Thoracic aorta (tissue), 2 donors: ENCODE measurements at places on chromosomes 11 and 22. TPM values are rescaled to one million over a fixed set of nuclear protein-coding genes. Genes with fewer than 3 reads are reported as not detected.

The PHOX2A gene
- not detected for total RNA-seq

The C22orf31 gene
- total RNA-seq, result not detected

DNA sequence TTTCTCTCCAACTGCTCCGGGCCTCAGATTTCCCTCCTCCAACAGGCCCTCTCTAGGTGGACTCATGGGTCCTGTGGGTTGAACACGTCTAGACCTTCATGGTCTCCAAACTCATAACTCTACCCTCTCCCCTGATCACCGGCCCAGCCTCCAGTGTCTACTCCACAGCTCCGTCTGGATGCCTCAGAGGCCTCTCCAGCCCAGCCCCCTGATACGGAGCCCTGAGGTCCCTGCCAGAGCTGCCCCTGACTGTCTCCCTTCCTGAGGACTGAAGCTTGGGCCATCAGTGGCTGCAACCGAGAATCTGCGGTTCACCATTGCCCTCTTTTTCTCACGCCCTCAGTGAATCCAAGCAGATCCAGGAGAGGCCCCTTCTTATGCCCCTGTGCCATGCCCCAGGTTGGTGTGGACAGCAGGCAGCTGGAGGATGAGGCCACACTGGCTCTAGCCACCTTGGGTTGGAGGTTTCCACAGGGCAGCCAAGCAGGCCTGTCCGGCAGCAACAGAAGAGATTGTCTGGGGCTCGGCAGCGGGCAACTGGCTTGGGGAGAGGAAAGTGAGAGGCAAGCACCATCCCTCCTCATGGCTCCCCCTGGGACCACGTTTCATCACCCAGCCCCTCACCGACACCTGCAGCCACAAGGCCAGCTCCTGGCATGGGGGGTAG is 104.6 kb upstream of the FGF3 start:
- H3K36me3 ChIP-seq, result no peaks in the 10 kb centered on the region
- no peaks in the 10 kb centered on the region for H3K27me3 ChIP-seq
- no peak for DNase-seq
- no peak overlapping the region for H3K4me3 ChIP-seq
- H3K27ac ChIP-seq, result no peak overlapping the region

GRCh38 chr22:41028841-41029240 is 63.6 kb upstream of the EP300 start:
- H3K27me3 ChIP-seq, result no peaks in the 10 kb centered on the region
- H3K4me1 ChIP-seq, result no peaks in the 10 kb centered on the region
- H3K4me3 ChIP-seq, result no peak overlapping the region
- H3K36me3 ChIP-seq, result no peaks in the 10 kb centered on the region
- H3K27ac ChIP-seq, result no peak overlapping the region

DNA sequence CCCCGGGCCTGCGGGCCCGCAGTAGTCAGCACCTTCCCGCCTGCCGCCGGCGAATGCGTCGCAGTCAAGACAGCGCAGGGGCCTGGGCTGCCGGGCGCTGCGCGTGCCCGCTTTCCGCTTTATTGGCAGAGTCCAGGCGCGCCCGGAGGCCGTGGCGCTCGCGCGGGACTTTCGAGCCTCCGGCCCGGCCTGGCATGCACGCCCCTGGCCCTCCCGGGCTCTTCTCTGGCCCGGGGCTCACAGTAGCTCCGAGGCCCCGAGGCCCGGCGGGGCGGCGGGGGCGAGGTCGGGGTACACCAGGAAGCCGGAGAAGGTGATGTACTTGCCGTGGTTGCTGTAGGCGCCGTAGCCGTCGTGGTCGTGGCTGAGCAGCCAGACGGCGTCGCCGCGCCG is 3.1 kb downstream of the FAM180B start:
- H3K4me1 ChIP-seq, result peaks cover 22% of the 10 kb centered on the region
- no peak for DNase-seq
- H3K36me3 ChIP-seq, result peaks cover 7% of the 10 kb centered on the region

DNA sequence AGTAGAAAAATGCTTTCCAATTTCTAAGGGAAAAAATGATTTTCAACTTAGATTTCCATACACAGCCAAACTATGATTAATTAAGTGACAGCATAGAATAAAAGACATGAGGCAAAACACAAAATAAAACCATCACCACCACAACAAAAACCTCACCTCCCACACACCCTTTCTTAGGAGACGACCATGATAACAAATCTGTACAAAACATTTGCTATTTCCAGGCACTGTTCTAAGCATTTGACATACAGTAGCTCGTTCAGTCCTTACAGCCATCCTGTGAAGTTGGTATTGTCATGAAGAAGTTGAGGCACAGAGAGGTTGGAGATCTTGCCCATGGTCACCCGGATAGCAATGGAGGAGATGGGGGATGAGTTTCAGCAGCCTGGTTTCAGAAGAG is 8.7 kb downstream of the SPI1 start:
- no peaks in the 10 kb centered on the region for H3K4me1 ChIP-seq
- no peaks in the 10 kb centered on the region for H3K36me3 ChIP-seq
- no peak overlapping the region for H3K4me3 ChIP-seq
- H3K27ac ChIP-seq, result no peak overlapping the region
- H3K27me3 ChIP-seq, result no peaks in the 10 kb centered on the region
